Stimulated activated CD8-positive, alpha-beta memory T cell treated with anti-CD3 and anti-CD28 coated beads, Interleukin-7, amount 100 ng/mL, for 1 hour (primary cell): ENCODE measurements at places on chromosomes 12 and 14.
A peak's percentile ranks its signal among the peaks of the same experiment; 100 is the strongest.

DNA sequence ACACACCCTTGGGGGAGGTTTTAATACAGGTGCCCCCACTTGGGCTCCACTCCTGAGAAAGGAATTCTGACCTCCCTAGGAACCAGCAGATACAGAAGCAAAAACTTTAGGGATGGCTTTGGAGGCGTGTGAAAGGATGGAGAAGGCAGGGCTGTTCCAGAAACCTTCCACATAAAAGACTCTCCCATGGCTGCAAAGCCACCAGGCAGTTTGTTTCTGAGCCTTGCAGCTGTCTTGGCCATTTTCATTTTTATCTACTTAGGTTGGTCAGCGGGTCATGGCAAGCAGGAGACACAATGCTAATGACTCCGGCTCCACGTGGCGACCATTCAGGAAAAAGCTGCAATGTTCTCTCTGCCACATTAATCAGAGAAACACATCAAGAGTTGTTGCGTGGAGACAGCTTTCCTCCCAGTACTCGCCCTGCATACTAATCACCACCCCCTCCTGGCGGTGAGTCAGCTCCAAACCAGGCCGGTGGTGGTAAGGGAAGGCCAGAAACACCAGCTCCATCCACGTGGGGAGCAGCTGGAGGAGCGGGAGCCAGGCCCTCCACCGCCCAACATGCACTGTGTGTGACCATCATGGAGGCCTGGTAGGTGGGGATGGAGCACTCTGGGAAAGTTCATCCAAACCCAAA is 30.9 kb upstream of the IRF2BPL start:
- no peak for DNase-seq

DNA sequence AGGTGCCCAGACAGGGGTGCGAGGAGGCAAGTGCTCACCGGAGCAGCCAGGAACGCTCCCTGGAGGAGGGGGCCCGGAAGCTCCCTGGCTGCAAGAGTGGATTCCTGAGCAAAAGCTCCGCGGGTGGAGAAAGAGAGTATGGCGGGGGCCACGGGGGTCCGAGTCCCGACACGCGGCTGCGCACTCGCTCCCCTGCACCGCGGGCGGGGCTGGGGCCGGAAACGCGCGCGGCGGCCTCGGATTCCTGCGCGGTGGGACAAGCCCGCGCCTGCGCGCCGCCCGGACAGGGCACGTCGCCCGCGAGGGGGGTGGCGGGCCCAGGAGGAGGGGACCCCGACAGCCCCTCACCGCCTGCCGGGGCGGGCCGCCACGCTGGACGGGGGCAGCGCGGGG is 27.8 kb upstream of the GPR132 start:
- peak; percentile 45 for DNase-seq

GRCh38 chr14:50085570-50086320 is 30.6 kb downstream of the VCPKMT start:
- DNase-seq: no peak

GRCh38 chr14:92615451-92615850 is 101.9 kb downstream of the RIN3 start:
- DNase-seq: peak; percentile 44

GRCh38 chr14:29926228-29926627 is 1.4 kb downstream of the PRKD1 start:
- no peak for DNase-seq

DNA sequence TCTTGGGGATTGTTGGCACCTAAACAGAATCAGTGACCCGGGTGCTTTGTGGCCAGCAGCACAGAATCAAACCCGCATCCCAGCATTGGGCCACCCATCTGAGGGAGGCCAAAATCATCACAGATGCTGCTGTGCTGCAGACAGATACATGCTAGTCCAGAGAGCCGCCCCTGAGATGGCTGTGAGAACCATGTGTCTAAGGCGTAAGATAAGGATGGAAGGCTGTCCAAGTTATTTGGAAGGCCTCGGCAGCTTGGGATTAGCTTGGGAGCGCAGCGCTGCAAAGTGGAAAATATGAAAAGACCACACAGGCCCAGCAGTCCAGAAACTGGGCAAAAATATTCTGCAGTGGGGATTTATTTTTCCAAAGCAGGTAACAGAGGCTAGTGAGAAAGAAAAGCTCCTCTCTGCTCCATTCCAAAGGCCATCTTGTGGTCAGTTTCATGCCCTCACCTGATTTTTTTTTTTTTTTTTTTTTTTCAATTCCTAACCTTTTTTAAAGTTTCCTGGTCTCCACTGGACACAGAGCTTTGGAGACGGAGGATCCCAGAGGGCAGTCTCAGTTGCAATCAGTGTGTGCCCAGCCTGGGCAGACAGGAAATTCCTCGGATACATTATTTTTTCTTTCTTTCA is 178.9 kb upstream of the BCL2L14 start:
- no peak for DNase-seq

GRCh38 chr12:89685363-89685972 is 23.2 kb downstream of the ATP2B1 start:
- no peak for DNase-seq

- no peak for DNase-seq
These were observed 47.5 kb upstream of the FOXG1 start for GRCh38 chr14:28719130-28719529.

DNA sequence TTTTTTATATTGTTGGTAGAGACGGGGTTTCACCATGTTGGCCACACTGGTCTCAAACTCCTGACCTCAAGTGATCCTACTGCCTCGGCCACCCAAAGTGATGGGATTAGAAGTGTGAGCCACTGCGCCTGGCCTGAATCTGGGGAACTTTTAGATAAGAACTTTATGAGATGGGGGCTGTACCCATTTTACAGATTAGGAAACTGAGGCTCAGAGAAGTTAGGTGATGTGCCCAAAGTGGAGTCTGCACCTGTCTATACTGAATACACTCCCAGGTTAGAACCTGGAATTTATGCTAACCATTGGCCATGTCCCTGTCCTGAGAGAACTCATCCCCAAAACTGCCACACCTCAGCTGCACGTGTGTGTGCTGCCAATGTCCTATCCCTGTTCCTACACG is 81.9 kb downstream of the ESRRB start:
- DNase-seq: no peak

GRCh38 chr14:31194095-31194494 is 13.5 kb downstream of the HECTD1 start:
- no peak for DNase-seq

GRCh38 chr14:53055003-53055402 is 98.1 kb downstream of the DDHD1 start:
- DNase-seq: no peak
